ENCODE measurements at places on chromosomes 11 and 22. TPM values are rescaled to one million over a fixed set of nuclear protein-coding genes. Genes with fewer than 3 reads are reported as not detected.

The DMC1 gene
- 3.4 TPM for total RNA-seq

The MAPK12 gene
- 11.6 TPM for total RNA-seq

The GRK3 gene
- 47.2 TPM for total RNA-seq

The MYO18B gene
- under 0.01 TPM for total RNA-seq

The CRYBB3 gene
- not detected for total RNA-seq

The TRPM5 gene
- total RNA-seq, result not detected

The ACO2 gene
- total RNA-seq, result 72.5 TPM

The PHLDA2 gene
- not detected for total RNA-seq

The PGA3 gene
- total RNA-seq, result 0.49 TPM

The ACR gene
- total RNA-seq, result not detected

The GRM5 gene
- 141 TPM for total RNA-seq

The SMIM35 gene
- total RNA-seq, result not detected

The USP2 gene
- total RNA-seq, result 0.74 TPM

The CABP4 gene
- not detected for total RNA-seq

The XRCC6 gene
- 191 TPM for total RNA-seq

The ELFN2 gene
- 21.6 TPM for total RNA-seq

The CASP12 gene
- total RNA-seq, result not detected

The VPREB1 gene
- not detected for total RNA-seq

The TMEM191C gene
- total RNA-seq, result 3.2 TPM

The CST6 gene
- total RNA-seq, result not detected

The MMP12 gene
- total RNA-seq, result not detected

The APOL5 gene
- not detected for total RNA-seq

The CECR2 gene
- total RNA-seq, result 5.4 TPM

The FXYD2 gene
- total RNA-seq, result 0.49 TPM

The KRTAP5-9 gene
- not detected for total RNA-seq

The CRYAB gene
- total RNA-seq, result 7.4 TPM

The OR2AT4 gene
- not detected for total RNA-seq
